CD4-positive, alpha-beta memory T cell (primary cell): ENCODE measurements at places on chromosomes 1 and 21. TPM values are rescaled to one million over a fixed set of nuclear protein-coding genes. Genes with fewer than 3 reads are reported as not detected.
A peak's percentile ranks its signal among the peaks of the same experiment; 100 is the strongest.

DNA sequence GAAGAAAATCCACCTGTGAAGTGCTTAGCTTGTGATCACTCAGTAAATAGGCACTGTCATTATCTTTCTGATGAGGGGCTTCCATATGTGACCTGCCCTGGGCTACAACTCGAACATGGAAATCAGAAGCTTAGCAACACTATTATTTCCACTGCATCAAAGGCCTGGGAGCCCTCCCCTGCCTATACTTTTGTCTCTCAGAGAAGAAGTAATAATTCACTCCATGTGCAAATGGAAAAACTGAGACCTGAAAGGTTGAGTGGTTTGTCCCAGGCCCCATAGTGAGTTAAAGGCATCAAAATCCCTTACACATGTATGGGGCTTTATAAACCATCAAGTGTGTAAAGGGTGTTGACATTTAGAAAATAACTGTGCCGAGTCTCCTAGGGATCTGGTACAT lies 20.9 kb downstream of the SOX13 start:
- no peak for DNase-seq

GRCh38 chr21:44880405-44881197 lies 7.1 kb upstream of the PTTG1IP start:
- no peak for DNase-seq

DNA sequence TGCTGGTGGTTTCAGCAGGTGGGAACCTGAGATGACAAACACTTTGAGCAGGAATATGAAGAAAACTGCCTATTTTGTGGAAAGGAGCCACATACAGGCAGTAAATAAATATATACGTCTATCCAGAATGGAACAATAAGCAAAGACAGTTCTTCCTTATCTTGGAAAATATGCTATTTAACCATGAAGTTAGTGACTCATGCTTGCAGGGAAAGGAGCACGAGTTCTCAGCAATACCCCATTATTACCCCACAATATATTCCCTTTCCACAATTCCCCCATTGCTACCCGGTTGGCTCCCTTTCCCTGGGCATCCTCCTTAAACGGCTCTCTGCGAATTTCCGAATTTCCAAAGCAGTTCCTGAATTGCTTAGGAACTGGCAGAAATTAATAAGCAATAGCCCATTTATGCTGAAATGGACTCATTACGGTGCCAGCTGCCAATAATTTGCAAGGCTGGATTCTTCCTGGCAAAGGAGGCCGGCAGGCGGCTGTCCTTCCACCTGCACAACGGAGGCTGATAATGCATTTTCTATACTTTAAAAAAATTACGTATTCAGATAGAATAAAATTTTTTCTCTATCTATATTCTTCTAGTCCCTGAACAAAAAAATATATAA lies 65.4 kb downstream of the TIAM1 start:
- no peak for DNase-seq

- DNase-seq, result no peak
Measured at GRCh38 chr1:93712741-93713140, 31.1 kb upstream of the BCAR3 start.

DNA sequence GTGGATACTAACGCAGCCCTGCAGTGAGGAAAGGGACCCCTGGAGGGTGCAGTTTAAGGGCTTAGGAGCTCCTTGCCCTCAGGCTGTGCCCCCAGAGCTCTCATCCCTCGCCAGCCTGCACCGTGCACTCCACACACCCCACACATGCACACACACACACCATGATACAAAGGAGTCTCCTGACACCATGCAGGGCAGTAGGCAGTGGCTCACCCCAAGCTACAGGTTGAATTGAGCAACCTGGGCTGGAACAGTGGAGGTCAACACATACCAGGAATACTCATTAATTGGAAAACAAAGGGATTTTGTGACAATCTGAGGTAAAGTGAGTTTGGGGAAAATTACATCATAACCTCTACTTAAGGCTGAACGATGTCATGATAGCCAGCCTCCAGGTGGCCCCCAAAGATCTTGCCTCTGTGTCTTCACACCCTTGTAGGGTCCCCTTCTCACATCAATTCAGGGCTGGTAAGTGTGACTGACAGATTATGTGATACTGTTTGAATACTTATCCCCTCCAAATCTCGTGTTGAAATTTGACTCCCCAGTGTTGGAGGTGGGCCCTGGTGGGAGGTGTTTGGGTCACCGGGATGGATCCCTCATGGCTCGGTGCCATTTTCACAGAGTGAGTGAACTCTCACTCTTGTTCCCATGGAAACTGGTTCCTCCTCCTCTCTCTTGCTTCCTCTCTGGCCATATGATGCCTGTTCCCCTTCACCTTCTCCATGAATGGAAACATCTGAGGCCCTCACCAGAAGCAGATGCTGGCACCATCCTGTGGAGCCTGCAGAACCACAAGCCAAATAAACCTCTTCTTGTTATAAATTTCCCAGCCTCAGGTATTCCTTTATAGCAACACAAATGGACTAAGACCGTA lies 111.0 kb upstream of the RAB4A start:
- no peak for DNase-seq

DNA sequence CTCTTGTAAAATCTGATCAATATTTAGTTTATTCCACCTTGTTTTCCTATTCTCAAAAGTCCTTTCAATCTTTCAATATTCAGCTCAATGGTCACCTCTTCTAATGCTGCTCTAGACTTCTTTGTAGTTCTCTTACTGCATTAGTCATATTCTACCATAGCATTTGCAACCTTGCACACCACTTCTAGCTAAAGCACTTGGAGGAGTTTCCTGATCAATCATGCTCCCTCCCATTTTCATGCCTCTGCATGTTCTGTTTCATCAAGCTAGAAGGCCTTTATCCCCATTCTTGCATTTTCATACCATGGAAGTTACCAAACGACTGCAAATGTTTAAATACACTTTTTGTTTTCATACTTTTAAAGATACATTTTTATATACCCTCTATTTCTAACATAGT lies 72.1 kb downstream of the SLC5A9 start:
- no peak for DNase-seq

GRCh38 chr1:46197964-46198811 lies at the start of gene POMGNT1:
Gene POMGNT1, minus strand, starts transcription at chr1:46198434. Its CDS starts 613 bp downstream, at chr1:46197821.
- peak; percentile 78 for DNase-seq

DNA sequence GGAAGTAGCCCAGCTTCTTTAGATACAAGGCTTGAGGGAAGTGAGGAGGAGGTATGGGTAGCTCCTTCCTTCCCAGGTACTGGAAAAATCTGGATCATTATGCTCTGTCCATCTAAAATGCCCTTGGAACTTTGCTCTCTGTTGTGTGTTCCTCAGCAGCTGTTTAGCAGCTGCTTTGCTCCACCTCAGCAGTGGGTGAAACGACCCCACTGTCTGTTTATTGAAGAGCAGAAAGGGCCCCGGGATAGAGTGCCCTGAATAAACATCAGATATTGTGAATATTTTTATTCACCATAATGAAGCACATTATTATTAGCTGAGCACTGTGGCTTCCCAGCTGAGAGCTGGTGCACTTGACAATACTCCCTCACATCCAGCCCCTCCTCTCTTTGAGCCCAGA lies 237.9 kb downstream of the PBX1 start:
- no peak for DNase-seq

DNA sequence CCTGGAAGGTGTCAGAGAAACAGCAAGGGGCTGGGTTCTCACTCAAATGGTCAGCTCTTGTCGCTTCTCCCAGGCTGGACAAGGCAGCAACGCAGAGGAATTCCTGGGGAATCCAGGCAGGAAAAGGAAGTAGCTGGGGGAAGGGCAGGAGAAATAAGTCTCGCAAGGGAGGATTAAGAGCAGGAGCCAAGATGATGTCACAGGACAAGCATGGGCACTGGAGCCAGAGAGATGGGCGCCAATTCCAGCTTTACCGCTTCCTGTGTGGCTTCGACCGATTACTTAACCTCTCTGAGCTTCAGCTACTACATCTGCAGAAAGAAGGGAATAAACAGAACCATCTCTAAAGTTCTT lies 70.5 kb downstream of the SSBP3 start:
- no peak for DNase-seq

DNA sequence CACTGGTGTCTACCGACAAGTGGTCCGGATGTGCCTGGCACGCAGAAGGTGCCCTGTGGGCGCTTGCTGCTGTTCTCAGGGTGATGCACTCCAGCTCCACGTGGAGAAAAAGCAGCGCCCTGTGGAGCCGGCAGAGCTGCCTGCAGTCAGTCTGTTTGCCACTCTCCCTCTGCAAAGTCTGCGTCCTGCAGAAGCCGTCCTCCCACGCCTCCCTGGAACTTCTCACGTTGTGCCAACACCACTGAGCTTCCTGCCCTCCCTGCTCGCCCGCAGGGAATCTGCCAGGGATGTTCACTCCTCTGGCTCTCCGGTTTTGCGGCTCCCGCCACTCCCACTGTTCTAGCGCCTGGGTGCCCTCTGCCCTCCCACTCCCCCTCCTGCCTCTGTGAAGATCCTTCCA lies 19.8 kb upstream of the UBXN10 start:
- no peak for DNase-seq

DNA sequence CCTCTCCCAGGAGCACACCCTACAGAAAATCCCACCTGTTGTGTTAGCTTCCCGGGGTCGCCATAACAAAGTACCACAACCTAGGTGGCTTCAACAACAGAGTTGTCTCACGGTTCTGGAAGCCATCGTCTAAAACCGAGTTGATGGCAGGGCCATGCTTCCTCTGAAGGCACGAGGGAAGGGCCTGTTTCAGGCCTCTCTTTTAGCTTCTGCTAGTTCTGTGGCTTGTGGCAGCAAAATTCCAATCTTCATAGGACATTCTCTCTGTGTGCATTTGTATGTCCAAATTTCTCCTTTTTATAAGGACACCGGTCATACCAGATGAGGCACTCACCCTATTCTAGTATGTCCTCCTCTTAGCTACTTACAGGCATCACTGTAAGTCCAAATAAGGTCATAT lies 3.2 kb downstream of the CFAP74 start:
- DNase-seq, result no peak

DNA sequence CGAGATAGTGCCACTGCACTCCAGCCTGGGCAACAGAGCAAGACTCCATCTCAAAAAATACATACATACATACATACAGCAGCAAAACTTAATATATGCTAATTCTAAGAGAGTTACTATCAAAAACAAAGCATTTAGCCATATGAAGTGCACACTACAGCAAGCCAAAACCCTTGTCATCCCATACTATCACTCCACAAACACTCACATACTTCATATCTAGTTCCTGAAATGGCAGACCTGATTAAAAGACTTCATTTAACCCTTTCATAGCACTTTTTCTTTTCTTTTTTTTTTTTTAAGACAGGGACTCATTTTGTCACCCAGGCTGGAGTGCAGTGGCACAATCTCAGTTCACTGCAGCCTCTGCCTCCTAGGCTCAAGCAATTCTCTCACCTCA lies 65.6 kb downstream of the COP1 start:
- no peak for DNase-seq

- DNase-seq, result no peak
Measured at GRCh38 chr1:52676249-52676903, 21.8 kb downstream of the COA7 start.

DNA sequence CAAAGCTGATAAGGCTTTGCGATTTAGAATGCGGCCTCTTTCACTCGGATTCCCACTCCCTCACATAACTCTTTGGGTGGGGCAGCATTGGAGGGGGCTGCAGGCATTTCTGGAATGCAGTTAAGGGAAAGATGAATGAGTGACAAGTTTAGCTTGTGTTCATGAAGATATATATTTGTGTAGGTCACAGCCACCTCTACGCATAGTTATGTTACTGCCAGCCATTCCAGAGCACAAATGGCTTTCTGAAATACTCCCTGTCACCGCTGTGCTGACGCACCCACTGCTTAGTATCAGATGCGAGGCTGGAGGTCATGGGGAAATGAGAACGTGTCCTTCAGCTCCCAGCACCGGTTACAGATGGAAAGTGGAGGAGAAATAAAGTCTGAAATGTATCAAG lies 54.1 kb upstream of the ATP1A1 start:
- no peak for DNase-seq

- no peak for DNase-seq
Measured at GRCh38 chr1:226337276-226337875, 28.4 kb upstream of the LIN9 start.

- DNase-seq, result no peak
Measured at GRCh38 chr1:77038000-77038399, 170.7 kb downstream of the ST6GALNAC5 start.

- DNase-seq, result no peak
Measured at GRCh38 chr1:205466595-205467220, 10.9 kb upstream of the BLACAT1 start.

DNA sequence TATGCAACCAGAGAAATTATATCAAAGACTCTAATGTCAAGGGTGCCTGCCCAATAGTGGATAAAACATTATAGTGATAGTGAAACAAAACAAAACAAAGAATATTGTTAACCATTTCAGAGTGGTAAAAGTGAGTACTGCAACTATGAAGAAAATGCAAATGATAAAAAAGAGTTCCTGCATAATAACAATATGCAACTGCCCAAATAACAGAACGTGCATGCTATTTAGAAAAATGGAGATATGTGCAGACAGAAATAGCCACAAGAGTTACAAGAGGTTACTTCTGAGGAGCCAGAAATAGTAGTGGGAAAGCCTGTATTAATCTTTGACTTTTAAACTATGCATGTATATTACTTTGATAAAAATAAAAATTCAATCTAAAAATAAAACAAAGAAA lies 302.5 kb downstream of the NEGR1 start:
- DNase-seq, result no peak

DNA sequence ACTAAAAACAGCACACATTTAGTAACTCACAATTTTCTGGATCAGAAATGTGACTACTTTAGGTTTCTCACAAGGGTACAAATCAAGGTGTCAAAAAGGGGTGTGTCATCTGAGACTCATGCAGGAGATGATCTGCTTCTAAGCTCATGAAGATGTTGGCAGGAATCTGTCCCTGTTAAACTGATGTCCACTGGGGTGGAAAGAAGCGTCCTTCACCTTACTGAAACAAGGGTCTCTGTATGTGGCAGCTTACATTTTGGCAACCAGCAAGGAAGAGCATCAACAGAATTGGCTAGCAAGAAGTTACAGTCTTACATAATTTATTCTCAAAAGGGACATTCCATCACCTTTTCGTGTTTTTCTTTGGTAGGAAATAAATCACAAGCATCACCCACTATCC lies 1223.8 kb downstream of the AMY1C start:
- no peak for DNase-seq

The KRTAP10-11 gene
- polyA plus RNA-seq, result not detected

The TBX15 gene
- polyA plus RNA-seq, result 0.05 TPM

The MATN1 gene
- 0.53 TPM for polyA plus RNA-seq

The CCDC185 gene
- polyA plus RNA-seq, result not detected

The BMP8B gene
- 0.03 TPM for polyA plus RNA-seq

The EFNA3 gene
- 0.34 TPM for polyA plus RNA-seq

The LCE7A gene
- polyA plus RNA-seq, result not detected

The PRRX1 gene
- polyA plus RNA-seq, result not detected

The SFT2D2 gene
- polyA plus RNA-seq, result 13.6 TPM
